Liver (tissue), 10 donors: ENCODE measurements at places on chromosomes 6 and 20.

GRCh38 chr20:10260316-10260715, 41.7 kb downstream of the SNAP25 start:
- H3K4me3 ChIP-seq: no peak overlapping the region
- H3K27ac ChIP-seq: no peak overlapping the region
- DNase-seq: no peak
- H3K27me3 ChIP-seq: no peaks in the 10 kb centered on the region
- H3K36me3 ChIP-seq: peaks cover 3% of the 10 kb centered on the region

- H3K36me3 ChIP-seq: peaks cover 3% of the 10 kb centered on the region
- no peaks in the 10 kb centered on the region for H3K27me3 ChIP-seq
- DNase-seq: no peak
- H3K27ac ChIP-seq: no peak overlapping the region
These were observed 78.2 kb downstream of the LAMA4 start for GRCh38 chr6:112176175-112176574.

DNA sequence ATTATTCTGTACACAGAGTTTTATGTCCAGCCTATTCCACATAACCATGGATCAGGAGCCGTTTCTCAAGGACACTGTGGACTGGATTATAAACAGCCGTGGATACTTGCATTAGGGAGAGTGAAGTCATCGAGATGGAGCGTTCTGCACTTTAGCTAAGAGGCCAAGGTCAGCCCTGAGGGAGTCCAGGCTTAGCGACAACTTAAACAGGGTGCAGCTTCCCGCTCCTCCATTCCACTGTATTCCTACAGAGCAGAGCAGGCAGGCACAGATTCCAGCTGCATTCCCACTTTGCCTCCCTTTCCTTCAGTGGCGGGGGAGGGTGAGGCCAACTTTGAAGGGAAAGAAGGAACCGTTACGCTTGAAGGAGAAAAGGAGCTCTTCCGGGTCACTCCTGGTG, 59.5 kb downstream of the RAMACL start:
- H3K27me3 ChIP-seq: no peaks in the 10 kb centered on the region
- H3K36me3 ChIP-seq: peaks cover 5% of the 10 kb centered on the region
- H3K4me3 ChIP-seq: no peak overlapping the region
- no peak for DNase-seq
- no peaks in the 10 kb centered on the region for H3K4me1 ChIP-seq

DNA sequence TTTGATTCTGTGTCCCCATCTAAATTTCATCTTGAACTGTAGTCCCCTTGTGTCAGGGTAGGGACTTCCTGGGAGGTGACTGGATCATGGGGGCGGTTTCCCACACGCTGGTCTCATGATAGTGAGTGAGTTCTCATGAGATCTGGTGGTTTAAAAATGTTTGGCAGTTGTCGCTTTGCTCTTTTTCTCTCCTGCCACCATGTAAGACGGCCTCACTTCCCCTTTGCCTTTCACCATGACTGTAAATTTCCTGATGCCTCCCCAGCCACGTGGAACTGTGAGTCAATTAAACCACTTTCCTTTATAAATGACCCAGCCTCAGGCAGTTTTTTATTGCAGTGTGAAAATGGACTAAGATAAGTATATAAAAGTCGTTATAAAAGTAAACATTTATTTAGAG, 80.5 kb upstream of the SGK1 start:
- no peaks in the 10 kb centered on the region for H3K4me1 ChIP-seq
- H3K27me3 ChIP-seq: no peaks in the 10 kb centered on the region
- no peaks in the 10 kb centered on the region for H3K36me3 ChIP-seq
- H3K27ac ChIP-seq: no peak overlapping the region

GRCh38 chr6:93317592-93317991, 101.8 kb downstream of the EPHA7 start:
- DNase-seq: no peak
- no peaks in the 10 kb centered on the region for H3K4me1 ChIP-seq
- H3K4me3 ChIP-seq: no peak overlapping the region
- H3K27ac ChIP-seq: no peak overlapping the region

DNA sequence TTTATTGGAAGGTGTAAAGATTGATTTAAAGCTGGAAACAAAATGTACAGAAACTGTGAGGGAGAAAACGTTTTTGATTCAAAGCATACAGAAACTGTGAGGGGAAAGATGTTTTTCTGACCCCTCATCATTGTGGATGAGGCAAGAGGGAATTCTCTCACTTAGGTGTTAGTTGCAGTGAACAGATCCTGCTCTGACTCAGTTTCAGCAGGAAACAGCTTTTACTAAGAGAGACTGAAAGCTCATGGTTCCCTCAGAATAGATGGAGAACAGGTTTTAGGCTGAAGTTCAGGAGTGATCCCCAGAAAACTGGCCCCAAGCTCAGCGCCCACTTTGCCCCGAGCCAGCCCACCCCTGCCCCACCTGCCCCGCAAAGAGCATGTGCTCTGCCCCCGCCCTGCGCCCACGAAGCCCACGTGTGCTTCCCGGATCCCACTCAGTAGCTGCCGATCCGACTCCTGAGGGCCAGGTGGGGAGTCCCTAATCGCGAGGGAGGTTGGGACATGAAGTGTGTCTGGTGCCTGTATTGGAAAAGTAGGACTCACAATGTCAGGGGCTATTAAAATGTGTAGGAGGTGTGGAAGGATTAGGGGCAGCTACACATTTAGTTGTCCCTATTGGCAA, 41.2 kb downstream of the DUSP22 start:
- H3K4me3 ChIP-seq: no peak overlapping the region
- H3K27ac ChIP-seq: no peak overlapping the region
- no peak for DNase-seq
- H3K27me3 ChIP-seq: no peaks in the 10 kb centered on the region
- no peaks in the 10 kb centered on the region for H3K4me1 ChIP-seq

- DNase-seq: no peak
- no peak overlapping the region for H3K27ac ChIP-seq
- H3K36me3 ChIP-seq: no peaks in the 10 kb centered on the region
These were observed 39.6 kb downstream of the PDSS2 start for GRCh38 chr6:107419733-107420132.

GRCh38 chr6:92979281-92979680, 440.1 kb downstream of the EPHA7 start:
- no peak for DNase-seq
- H3K36me3 ChIP-seq: no peaks in the 10 kb centered on the region
- H3K27ac ChIP-seq: no peak overlapping the region
- no peak overlapping the region for H3K4me3 ChIP-seq
- no peaks in the 10 kb centered on the region for H3K4me1 ChIP-seq
- no peaks in the 10 kb centered on the region for H3K27me3 ChIP-seq

GRCh38 chr6:51141080-51141479, 322.4 kb downstream of the TFAP2B start:
- no peaks in the 10 kb centered on the region for H3K36me3 ChIP-seq
- no peak overlapping the region for H3K4me3 ChIP-seq
- H3K27ac ChIP-seq: no peak overlapping the region
- no peaks in the 10 kb centered on the region for H3K27me3 ChIP-seq
- peaks cover 3% of the 10 kb centered on the region for H3K4me1 ChIP-seq

- DNase-seq: no peak
- no peak overlapping the region for H3K4me3 ChIP-seq
- no peaks in the 10 kb centered on the region for H3K27me3 ChIP-seq
- no peak overlapping the region for H3K27ac ChIP-seq
- no peaks in the 10 kb centered on the region for H3K4me1 ChIP-seq
- no peaks in the 10 kb centered on the region for H3K36me3 ChIP-seq
These were observed 218.6 kb upstream of the ZFP64 start for GRCh38 chr20:52410182-52410647.

GRCh38 chr20:32442630-32443373, 84.7 kb downstream of the ASXL1 start:
- no peak for DNase-seq
- no peaks in the 10 kb centered on the region for H3K27me3 ChIP-seq
- no peaks in the 10 kb centered on the region for H3K36me3 ChIP-seq
- no peak overlapping the region for H3K4me3 ChIP-seq

DNA sequence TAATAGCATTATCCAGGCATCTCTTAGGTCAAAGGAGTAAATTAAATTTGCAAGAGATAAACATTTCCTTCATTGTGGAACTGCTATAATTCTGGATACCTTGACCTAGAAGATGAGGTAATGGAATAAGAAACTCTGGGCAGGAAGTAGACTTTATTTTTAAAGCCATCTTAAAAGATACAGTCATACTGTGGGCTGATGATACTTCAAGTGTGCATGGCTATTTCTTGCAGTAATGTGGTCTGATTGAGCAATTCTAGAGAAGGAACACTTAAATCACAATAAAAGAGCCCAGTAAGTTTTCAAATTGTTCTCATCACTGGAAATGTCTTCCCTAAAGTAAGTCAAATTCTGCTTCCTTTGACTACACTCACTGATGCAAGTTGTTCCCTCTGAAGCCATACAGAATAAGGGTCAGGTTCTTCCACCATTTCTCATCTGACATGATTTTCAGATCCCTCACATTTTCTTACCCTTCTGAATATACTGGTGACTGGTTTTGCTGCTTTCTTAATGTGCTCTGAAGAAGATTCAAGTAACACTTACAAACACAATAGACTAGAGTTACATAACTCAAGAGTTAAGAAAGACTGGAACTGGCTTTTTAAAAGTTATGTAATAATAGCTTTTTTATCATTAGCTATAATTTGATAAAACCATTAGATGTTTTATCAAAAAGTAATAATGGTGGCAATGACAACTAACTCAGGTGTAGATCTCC, 62.6 kb upstream of the TMEM244 start:
- no peak overlapping the region for H3K4me3 ChIP-seq
- no peak overlapping the region for H3K27ac ChIP-seq
- DNase-seq: no peak

GRCh38 chr20:62645613-62646012, 3.3 kb downstream of the SLCO4A1 start:
- H3K27ac ChIP-seq: no peak overlapping the region
- H3K4me1 ChIP-seq: peaks cover 12% of the 10 kb centered on the region
- H3K36me3 ChIP-seq: no peaks in the 10 kb centered on the region
- H3K4me3 ChIP-seq: no peak overlapping the region
- no peak for DNase-seq

DNA sequence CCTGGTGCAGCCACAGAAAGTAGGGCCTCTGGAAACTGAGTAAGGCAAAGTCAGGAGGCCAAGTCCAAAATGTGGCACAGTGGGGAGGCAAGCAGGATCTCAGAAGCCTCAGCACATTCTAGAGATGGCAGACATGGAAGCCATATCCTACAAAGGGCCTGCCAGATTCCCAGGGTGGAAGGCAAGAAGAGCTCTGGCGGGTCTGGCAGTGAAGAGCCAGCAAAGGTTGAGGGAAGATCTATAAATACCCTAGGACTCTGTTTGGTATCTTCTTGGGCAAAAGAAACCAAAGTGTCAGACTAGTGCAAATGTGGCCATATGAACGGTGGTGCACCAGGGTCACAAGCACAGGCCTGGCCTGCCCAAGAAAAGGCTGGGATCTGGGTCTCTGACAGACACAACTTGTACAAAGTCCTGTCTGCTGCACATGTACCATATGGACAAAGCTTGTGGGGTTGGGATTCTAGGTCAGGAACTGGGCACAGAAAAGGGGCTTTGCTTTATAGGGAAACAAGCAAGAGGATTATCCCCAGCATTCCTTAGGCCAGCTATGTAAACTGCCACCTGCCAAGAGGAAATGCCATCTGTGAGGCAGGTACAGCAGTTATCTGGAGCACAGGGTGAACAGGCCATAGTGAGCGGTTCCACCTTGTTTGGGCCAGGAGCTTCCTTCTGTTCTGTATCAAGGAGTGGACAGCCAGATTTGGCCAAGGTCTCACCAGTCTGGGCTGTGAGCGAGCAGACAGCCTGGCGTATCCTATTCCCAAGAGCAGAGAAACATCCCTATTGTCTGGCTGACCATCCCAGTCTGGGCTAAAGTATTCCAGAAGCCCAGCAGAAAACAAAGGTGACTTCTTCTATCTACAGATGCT, 36.3 kb upstream of the SLC4A11 start:
- no peaks in the 10 kb centered on the region for H3K27me3 ChIP-seq
- no peak overlapping the region for H3K27ac ChIP-seq
- H3K36me3 ChIP-seq: no peaks in the 10 kb centered on the region
- H3K4me1 ChIP-seq: no peaks in the 10 kb centered on the region

DNA sequence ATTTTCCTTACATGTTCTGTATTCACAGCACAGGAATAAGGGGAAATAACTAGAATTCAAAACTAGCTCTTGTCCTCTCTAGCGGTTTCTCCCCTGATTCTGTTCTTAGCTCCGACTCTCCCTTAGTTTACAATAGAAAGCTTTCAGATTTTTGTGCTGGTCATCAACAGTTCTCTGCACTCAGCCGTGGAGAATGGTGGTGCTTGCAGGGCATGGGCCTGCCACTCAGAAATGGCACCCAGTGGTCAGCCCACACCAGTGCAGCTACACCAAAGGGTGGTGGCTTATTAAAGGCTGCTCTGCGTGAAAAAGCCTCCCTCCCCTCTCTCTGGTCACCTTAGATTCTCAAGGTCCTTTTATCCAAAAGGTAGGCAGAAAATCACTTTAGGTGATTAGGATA, 123.5 kb downstream of the SASH1 start:
- no peak overlapping the region for H3K4me3 ChIP-seq
- no peaks in the 10 kb centered on the region for H3K36me3 ChIP-seq
- H3K27ac ChIP-seq: no peak overlapping the region
- no peaks in the 10 kb centered on the region for H3K27me3 ChIP-seq
- DNase-seq: no peak

- H3K4me1 ChIP-seq: no peaks in the 10 kb centered on the region
- no peak for DNase-seq
- no peak overlapping the region for H3K4me3 ChIP-seq
- H3K27me3 ChIP-seq: no peaks in the 10 kb centered on the region
- no peak overlapping the region for H3K27ac ChIP-seq
These were observed 512.7 kb upstream of the JAG1 start for GRCh38 chr20:11186301-11187008.

- no peaks in the 10 kb centered on the region for H3K36me3 ChIP-seq
- no peak overlapping the region for H3K4me3 ChIP-seq
- no peak for DNase-seq
- H3K27me3 ChIP-seq: no peaks in the 10 kb centered on the region
- H3K4me1 ChIP-seq: no peaks in the 10 kb centered on the region
These were observed 23.9 kb upstream of the TOP1 start for GRCh38 chr20:41004531-41005360.

GRCh38 chr20:54479138-54479906, 3.9 kb downstream of the DOK5 start:
- no peak for DNase-seq
- H3K27me3 ChIP-seq: peaks cover 29% of the 10 kb centered on the region
- no peaks in the 10 kb centered on the region for H3K36me3 ChIP-seq
- peaks cover 2% of the 10 kb centered on the region for H3K4me1 ChIP-seq
- H3K27ac ChIP-seq: no peak overlapping the region

DNA sequence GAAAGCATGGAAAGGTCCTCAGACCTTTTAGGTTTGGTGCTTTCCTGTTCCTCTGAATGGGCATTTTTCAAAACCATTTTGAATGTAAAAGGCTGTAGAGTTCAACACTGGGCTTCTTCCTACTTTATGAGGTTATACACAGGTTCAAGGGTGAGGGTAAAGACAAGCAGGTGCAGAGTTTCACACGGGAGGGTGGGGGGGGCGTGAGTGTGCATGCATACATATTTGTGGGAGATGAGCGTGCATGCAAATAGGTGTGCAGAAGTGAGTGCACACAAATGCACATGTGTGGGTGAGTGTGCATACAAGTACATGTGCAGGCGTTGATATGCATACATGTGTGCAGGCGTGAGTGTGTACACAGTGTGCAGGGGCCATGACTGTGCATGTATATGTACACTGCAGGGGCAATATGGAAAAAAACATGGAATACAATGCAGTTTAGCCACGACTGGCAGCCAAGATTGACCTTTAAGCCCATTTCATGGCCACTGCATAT, 183.1 kb downstream of the GMPR start:
- no peaks in the 10 kb centered on the region for H3K4me1 ChIP-seq
- no peaks in the 10 kb centered on the region for H3K27me3 ChIP-seq
- no peak overlapping the region for H3K27ac ChIP-seq
- no peak overlapping the region for H3K4me3 ChIP-seq

GRCh38 chr6:28167068-28167467, 25.4 kb downstream of the ZKSCAN8 start:
- H3K4me1 ChIP-seq: no peaks in the 10 kb centered on the region
- no peak for DNase-seq
- H3K4me3 ChIP-seq: no peak overlapping the region
- H3K27ac ChIP-seq: no peak overlapping the region
- no peaks in the 10 kb centered on the region for H3K36me3 ChIP-seq
